GM18507 (cell line): ENCODE measurements at places on chromosomes 11 and 22.

- DNase-seq, result no peak
Observed at GRCh38 chr11:7414973-7415817, 70.1 kb upstream of the OLFML1 start.

DNA sequence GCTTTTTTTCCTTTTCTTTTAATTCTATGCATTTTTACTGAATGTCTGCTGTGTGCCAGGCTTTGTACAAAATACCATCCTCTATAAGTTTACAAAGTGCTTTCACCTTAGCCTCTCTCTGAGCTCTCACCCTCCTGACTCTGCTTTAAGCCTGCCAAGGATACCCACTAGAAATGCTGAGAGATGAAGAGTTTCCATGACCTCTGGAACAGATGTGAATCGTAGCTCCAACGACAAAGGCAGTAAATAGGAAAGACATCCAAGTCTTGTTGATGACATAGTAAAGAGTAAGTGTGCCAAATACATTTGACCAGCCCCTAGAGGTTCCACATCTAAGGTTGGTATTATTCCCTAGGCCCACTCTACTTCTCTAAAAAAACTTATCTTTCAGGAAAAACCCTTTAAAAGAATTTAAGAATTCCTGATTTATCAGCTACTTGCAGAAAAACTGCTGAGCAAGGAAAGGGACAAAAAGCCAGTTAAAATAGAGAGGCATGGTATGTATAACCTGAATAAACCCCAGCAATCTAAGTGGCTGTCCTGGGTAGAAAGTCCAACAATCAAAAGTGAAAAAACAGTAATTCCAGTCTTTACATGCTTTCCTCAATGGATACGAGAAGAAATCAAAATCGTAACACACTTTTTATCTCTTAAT, 45.4 kb downstream of the GAB2 start:
- no peak for DNase-seq

DNA sequence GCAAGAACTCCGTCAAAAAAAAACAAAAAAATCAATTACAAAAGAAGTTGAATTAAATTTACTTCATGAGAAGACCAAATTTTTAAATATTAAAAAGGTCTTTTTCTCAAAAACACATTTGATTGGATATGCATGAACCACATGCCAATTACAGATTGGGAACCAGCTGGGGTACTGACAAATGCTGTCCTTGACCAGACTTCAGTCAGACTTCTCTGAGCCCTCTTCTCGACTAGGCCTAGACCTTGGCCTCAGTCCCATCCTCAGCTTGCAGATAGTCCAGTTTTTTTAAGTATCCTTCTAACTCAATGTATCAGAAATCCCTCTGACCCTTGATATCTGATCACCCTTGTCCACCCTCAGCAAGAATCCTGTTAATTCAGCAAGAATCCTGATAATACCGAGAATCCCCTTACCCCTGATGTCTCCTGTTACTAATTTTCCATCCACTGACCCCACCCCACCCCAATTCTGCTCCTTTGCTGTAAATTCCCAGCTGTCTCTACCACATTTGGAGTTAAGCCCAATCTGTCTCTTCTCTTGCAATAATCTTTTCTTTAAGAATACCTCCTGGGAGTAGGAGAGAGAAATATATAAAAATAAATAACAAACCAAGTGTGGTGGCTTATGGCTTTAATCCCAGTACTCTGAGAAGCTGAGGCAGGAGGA, 30.9 kb downstream of the OR4D9 start:
- no peak for DNase-seq

DNA sequence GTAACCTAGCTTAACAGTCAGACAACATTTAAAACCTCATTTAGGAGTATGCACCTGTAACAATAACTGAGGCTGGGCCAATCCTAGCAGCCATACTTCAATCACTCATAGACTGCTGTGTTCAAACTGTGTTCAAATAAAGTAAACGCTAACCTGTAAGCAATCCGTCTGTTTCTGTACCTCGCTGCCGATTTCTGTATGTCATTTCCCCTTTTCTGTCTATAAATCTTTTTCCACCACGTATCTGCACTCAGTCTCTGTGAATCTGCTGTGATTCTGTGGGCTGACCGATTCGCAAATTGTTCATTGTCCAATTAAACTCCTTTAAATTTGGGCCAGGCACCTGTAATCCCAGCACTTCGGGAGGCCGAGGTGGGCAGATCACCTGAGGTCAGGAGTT, 12.3 kb downstream of the APOBEC3H start:
- no peak for DNase-seq

DNA sequence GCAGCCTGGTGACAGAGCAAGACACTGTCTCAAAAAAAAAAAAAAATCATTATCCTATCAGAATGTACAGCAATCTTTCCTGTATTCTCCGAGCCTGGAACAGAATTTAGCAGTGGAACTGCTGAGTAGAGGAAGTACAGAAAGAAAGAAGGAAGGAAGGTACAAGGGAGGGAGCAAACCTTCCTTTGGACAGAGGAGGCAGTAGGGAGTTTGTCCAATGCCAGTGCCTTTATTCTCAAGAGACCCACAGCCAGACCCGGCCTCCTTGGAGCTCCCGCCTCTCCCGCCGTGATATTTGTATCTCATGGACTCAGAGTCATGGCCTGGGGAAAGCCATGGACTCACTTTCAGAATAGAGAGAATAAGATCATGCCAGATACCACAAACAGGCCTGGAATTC, 37.7 kb upstream of the LRRC55 start:
- DNase-seq, result no peak

DNA sequence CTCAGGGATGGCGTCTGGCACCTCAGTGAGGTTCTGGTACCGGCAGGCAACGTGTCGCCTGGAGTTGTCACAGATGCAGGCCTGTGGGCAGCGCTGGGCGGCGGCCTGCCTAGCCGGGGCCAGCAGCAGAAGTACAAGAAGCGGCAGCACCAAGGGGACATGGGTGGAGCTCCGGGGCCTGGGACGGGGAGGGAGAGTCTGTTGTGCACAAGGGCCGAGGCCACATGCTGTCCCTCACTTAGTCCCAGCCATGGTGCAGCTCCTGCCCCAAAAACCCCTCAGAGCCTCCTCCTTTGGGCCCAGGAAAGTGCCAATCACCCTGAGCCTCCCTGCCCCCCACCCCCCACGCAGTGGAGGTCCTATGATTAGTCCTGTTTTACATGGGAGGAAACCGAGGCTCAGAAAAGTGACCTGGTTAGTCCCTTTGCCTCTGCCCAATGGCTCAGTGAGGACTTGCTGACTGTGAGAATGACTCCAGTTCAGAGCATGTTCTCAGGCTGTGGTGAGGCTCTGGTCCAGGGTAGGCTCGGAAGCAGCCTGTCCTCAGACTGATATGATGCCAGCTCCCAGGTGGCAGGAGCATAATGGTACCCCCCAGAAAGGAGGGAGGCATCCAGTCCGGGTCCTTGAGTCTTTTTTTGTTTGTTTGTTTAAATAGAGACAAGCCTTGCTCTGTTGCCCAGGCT, 1.1 kb downstream of the CHADL start:
- no peak for DNase-seq

GRCh38 chr22:30667107-30667493, 575 bp downstream of the DUSP18 start:
- no peak for DNase-seq

DNA sequence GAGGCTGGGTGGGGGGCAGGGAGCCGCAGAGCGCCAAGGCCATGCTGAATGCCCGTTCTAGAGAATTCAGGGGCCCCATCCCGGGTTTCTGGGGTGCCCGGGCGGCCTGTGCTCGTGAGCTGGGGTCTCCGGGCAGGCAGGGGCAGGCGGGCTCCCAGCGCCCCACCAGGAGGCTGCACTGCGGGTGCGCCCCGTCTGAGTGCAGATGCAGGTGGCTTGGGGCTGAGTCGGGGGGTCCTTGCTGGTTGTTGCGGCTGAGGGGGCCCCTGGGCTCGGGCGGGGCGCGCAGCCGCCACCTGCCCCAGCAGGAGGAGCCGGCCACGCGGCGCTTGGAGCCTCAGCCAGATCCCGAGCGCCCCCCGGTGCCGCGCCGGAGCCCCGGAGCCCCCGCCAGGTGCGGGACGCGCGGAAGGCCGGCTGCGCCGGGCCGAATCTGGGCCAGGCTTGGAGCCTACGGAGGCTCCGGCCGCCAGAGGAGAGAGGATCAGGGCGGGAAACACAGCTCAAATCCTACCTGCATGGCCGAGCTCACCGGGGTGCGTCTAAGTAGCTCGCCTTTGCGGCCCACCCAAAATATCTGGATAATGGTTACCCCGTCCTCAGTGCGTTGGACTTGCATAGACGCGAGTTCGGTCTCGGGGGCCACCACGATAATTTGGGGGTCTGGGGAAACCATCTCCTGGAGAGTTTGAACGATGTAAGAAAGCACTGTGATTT, 590 bp upstream of the IGF2 start:
- no peak for DNase-seq

- no peak for DNase-seq
Observed at GRCh38 chr11:5238486-5238885, 4.2 kb upstream of the HBD start.

DNA sequence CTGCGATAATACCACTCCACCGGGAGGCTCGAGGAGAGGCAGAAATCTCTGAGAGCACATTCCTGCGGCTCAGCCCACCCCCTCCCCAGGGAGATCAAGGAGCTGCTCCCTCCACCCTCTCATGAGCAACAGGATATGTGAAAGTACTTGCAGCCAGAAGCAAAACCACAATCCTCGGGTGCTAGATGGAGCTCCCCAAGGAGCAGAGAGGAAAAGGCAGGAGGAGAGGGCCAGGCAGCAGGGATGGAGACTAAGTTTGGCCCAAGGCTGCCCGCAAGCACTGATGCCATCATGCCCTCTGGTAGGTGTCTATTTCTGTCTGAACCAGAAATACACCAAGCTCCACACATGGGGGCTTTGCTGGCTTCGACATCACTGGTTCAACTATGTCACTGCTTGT, 22.3 kb downstream of the VPS37C start:
- DNase-seq, result no peak

DNA sequence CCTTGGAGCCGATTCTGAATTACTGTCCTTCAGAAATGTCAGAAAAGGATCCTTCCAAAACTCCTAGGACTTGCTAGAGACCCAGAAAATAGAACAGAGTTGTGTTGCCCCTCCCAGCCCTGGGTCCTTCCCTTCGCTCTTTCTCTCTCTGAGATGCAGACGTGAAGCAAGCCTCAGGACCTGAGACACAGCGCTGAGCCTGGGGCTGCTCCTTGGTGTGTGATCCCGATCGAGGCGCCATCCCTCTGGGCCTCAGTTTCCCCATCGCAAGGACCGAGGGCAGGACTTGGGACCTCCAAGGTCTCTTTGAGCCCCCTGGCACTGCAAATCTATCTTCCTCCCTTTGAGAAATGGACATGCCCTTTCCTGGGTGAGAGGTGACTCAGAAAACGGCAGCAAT, 533.5 kb downstream of the TBC1D22A start:
- no peak for DNase-seq

DNA sequence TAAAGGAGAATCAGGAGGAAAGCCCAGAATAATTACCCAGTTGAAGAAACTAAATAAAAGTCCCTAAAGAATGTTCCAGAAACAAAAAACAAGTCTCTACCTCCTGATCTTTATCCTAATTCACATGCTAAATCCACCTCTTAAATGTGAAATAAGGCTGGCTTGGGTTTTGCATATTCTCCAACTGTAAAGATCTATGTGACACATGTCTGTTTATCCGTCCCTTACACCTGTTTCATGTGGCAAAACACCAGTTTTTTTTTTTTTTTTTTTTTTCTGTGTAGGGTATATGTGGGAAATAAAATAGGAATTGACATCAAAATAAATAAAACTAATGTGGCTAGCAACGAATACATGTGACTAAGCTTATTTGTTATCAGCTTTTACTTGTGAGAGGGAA, 70.5 kb downstream of the NARS2 start:
- DNase-seq, result no peak

- DNase-seq, result no peak
Observed at GRCh38 chr11:47724041-47724729, 9.0 kb upstream of the AGBL2 start.

GRCh38 chr11:110374921-110375320, 54.8 kb upstream of the FDX1 start:
- no peak for DNase-seq

DNA sequence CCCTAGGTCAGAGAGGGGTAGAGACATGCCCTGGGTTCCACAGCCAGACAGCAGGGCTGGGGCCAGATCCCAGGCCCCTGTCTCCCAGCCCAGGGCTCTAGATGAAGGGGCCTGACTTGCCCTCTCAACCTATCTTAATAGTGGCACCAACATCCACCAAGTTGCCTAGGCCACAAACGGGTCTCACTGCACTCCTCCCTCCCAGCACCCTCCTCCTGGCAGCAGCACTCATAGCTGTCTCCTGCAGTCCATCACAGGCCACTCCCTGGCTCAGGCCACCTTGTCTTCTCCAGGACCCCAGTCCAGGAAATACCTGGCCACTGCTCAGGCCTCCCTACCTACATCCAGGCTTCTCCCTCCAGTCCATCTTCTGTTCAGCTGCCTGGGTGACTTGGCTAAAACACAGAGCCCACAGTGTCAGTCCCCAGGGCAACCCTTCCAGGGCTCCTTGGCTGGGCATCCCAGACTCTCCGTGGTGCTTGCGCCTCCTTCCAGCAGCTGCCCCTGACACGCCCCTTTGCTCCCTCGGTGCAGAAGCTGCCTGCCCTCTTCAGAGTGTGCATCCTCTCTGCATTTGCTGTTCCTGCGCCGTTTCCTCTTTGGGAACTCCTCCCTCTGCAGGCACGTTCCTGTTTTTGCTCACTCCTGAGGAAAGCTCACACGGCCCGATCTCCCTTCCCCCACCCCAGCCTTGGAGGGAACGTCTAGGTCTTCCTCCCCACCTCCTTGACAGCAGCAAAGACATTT, 40.5 kb downstream of the LRRC32 start:
- no peak for DNase-seq

- DNase-seq, result no peak
Observed at GRCh38 chr11:126482586-126483108, 127.2 kb downstream of the ST3GAL4 start.

- no peak for DNase-seq
Observed at GRCh38 chr11:16605389-16605893, 133.0 kb upstream of the C11orf58 start.

GRCh38 chr22:33570110-33570509, 350.2 kb downstream of the LARGE1 start:
- DNase-seq, result no peak

DNA sequence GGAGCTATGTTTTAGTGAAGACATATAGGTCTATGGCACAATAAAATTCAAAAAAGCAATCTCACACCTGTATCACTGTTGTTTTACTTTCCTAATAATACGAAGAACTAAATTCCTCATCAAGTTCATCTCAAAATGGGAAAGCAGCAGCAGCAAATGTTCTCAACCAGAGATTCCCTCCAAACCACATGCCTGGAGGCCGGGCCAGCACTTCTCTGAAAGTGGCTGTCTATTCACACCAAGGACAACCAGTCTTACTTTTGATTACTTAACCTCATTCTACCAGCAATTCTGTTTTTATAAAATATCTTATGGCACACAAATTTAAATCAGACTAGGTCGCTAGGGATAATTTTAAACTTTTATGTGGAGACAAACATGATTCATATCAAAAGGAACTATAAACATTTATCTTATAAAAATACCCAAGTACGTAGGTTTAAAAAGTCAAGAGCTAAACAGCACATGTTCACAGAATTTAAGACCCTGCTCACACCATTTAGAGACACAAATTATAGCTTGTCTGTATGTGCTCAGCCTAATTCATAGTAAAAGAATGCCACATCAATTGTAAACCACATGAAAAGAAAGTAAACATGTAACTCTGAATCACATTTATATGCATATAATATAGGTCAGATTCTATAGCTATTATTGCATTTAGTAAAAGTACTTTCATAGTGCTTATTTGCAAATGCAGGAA, 46.1 kb downstream of the RRAS2 start:
- DNase-seq, result no peak

- peak; percentile 50 for DNase-seq
Observed at GRCh38 chr22:28855355-28856094, 27.8 kb upstream of the ZNRF3 start.
